SK-N-DZ (cell line): ENCODE measurements at places on chromosomes 6 and 20.

GRCh38 chr6:150249261-150249660 is 106.4 kb downstream of the PPP1R14C start:
- DNase-seq: no peak

DNA sequence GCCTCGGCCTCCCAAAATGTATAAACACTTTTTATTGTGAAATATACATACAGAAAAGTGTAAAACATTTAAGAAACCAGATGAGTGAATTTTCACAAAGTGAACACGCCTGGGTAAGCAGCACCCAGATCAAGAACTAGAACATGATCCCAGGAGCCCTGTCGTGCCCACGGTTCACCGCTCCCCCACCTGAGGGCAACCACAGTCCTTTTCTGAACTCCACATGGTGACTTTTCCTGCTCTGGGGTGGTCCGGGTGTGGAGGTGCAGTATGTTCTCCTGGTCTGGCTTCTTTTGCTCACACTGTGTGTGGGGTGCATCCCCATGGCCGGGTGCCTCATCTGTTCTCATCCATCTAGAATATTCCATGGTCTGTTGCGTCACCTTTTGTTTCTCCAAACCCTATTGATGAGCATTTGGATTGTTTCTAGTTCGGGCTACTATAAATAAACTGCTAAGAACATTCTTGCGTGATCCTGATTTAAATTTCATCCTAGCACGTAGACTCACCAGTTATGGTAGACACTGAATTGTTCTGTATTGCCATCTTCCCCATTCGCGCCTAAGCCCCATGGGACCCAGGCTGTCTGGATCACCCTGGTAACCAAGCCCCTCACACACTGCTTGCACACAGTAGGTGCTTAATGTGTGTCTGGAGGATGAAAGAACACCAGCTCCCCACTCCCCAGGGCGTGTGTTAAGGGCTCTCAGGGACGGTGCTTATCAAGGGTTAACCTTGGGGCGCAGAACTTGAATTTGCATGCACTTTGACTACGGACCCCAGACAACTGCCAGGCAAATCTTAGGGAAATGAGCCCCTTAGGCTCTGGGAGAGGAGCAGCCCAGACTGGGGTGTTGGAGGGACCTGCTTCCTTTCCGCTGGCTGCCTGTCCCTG is 56.2 kb downstream of the CTCFL start:
- no peak for DNase-seq

GRCh38 chr6:34650823-34651222 is 45.7 kb downstream of the ILRUN start:
- DNase-seq: no peak

- DNase-seq: no peak
These were observed 835.4 kb downstream of the MAFB start for GRCh38 chr20:39853636-39854035.

GRCh38 chr6:54112151-54112650 is 958 bp downstream of the MLIP start:
- no peak for DNase-seq

- DNase-seq: no peak
These were observed 1.8 kb downstream of the ZBTB9 start for GRCh38 chr6:33456156-33456555.
